Pons (tissue), 1 donor: ENCODE measurements at places on chromosomes 12 and 14.

DNA sequence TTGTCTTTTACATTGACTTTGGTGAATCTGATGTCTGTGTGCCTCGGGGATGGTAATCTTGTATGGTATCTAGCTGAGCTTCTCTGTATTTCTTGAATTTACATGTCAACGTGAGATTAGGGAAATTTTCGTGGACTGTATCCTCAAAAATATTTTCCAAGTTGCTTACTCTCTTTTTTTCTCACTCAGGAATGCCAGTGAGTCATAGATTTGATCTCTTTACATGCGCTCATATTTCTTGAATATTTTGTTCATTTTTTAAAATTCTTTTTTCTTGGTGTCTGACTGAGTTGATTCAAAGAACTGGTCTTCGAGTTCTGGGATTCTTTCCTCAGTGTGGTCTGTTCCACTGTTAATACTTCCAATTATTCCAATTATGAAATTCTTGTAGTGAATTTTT lies 207.7 kb downstream of the RAD51B start:
- DNase-seq, result no peak

DNA sequence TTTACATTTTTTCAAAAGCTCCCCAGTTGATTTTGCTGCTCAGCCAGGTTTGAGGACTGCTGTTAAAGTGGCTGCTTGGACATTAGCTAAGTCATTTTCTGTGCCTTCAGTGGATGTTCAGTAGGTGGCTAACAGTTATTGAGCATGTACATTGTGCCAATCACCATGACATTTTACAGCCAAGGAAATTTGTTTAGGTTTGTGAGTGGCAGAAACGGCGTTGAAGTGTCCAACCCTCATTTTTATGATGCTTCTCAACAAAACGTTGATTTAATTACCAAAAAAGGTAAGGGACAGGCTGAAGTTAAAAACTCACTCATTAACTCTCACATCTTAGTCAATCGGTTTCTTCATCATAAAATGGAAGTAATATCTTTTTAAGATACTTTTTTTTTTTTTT lies 37.0 kb upstream of the LRIG3 start:
- DNase-seq, result no peak

- DNase-seq, result no peak
Observed at GRCh38 chr14:88750945-88751344, 41.8 kb downstream of the EML5 start.

GRCh38 chr12:63964301-63964700 lies 119.8 kb downstream of the SRGAP1 start:
- no peak for DNase-seq

DNA sequence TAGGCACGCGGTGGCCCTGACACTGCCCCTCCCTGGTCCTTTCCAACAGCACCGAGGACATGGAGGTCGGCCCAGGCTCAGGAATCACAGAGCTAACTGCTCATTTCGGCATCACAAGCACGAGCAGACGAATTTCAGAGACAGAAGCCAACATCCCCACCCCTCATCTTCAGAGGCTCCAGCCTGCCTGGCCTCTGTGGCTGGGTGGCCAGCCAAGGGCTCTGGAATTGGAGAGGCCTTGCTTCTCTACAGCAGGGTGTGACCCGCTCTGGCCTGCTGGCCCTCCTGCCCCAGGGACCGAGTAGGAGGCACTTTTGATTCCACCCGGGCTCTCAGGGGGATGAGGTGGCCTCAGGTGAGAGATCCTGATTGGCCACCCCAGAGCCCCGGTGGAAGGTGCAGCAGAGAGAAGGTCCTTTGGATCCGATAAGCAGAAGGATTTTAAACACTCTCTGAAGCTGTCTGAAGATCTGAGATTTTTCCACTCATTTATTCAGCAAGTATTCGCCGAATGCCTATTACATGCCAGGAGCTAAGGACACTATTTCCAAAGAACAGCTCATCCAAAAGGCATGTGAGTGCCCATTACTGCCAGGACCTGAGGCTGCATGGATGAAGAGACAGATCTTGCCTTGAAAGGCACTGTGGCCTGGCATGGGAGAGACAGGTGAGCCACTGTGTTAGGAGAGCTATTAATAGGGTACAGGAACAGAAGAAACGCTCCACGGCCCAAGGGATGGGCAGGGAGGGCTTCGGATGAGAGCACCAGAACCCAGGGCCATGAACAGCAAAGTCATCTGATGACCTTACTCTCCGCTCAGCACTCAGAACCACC lies 10.2 kb downstream of the BAG5 start:
- no peak for DNase-seq

- DNase-seq, result no peak
Observed at GRCh38 chr14:86035882-86036281, 505.9 kb downstream of the FLRT2 start.

GRCh38 chr12:57874166-57875108 lies 27.9 kb upstream of the CTDSP2 start:
- DNase-seq, result peak; percentile 19

- DNase-seq, result no peak
Observed at GRCh38 chr12:116492703-116493324, 66.4 kb upstream of the MAP1LC3B2 start.

DNA sequence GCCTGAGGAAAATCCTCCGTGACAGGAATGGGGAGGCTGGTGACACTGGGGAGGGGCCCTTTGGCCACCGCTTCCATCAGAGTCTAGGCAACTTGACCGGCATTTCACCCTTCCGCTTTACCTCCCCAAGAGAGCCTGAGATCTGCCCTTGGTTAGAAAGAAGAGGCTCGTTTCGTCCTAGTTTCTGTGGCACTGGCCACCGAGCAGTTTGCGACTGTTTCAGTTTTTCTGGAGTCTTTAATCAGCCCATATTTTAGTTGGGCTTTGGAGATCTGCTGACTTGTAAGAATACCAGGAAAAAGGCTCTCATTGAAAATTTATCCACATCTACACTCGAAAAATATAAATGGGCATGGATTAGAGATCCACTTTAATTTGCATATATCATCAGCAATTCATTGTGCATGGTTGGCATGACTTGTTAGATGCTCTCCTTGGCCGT lies 414 bp upstream of the ANKS1B start:
- DNase-seq, result peak; percentile 8

DNA sequence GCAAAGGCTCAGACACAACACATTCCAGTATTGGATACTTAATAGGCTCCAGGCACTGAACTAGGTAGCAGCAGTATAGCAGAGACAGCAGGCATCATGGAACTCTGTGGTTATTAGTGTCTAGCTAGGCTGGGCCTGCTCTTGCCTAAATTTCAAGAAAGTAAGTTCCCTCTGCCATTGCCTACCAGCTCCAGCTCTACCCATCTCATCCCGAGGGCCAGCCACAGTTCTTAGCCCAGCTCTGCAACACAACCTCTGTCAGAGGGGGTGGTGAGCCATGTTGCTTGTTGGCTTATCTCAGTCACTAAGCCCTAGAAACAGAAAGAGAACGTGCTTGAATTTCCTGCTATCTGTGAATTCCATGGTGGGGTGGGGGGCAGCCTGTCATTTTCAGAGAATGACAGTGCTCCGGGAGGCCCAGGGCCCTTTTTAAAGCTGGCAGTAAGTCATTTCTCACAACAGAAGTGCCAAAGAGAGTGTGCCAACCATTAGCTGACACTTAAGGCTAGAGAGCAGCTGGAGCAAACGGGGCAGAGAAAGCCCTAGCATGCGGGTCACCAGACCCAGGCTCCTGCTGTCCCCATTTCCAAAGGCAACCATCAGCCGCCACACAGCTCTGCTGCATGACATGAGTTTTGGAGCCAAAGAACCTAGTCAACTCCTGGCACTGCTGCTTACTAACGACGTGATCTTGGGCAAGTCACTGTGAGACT lies 105.9 kb downstream of the PRMT8 start:
- DNase-seq, result no peak

GRCh38 chr14:51701951-51702350 lies 50.2 kb downstream of the FRMD6 start:
- DNase-seq, result no peak

DNA sequence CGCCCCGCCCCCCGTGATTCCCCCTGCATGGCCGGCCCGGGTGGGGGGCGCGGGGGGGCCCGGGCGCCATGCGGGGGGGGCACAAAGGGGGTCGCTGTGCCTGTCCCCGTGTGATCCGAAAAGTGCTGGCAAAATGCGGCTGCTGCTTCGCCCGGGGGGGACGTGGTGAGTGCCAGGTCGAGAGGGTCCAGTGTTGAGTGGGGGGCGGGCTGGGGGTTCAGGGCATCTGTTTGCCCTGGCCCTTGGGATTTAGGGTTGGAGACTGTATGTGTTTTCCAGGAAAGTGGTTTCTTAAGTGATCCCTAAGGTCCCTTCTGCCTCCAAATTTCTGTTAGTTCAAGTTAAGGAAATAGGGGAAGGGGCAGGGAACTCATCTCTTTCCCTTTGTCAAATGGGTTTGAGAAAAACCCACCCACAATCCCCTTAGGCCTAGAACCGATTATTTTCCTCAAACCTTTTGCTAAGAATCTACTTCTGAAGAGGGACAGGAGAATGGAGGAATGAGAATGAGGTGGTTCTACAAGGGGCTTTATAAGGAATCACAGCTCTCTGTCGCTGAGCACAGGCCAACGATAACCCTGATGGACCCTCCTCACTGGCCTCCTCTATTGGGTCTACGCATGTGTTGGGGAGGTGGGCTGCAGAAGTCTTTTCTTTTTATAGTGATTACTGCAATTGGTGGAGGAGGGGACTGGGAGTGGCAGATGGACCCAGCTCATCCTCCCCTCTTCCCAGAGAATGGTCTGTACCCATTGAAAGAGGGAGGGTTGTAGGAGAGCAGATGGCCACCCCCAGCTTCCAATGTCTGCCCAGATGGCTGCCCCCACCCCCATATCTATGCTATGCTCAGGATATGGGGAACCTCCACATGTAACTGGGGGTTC lies 834 bp downstream of the ARHGEF25 start:
- no peak for DNase-seq

GRCh38 chr12:2291182-2291832 lies 238.5 kb downstream of the CACNA1C start:
- DNase-seq, result no peak

GRCh38 chr12:60257063-60257462 lies 661.2 kb downstream of the SLC16A7 start:
- DNase-seq, result no peak

DNA sequence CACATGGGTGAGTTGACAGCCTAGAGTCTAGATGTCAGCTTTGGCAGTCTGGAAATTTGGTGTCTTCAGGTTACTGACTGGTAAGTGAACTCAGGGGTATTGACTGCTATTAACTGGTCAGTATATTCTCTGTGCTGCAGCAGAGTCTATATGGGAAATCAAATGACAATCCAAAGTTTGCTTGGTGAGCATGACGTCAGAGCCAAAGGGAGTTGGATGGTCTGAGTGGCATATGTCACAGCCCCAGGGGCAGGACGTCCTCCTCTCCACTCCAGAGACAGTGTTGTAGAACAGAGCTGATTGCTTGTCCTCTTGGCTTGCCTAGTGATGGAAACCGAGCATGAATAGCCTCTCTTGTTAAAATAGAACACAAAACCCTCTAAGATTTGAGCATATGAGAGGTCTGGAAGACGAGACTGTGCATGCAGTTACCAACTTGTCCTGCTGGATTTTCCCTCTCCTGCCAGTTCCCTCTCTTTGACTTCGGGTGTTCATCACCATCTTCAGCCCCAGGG lies 3.3 kb upstream of the TBC1D30 start:
- DNase-seq, result peak; percentile 72

GRCh38 chr14:21194597-21194996 lies 38.7 kb upstream of the OR5AU1 start:
- no peak for DNase-seq

DNA sequence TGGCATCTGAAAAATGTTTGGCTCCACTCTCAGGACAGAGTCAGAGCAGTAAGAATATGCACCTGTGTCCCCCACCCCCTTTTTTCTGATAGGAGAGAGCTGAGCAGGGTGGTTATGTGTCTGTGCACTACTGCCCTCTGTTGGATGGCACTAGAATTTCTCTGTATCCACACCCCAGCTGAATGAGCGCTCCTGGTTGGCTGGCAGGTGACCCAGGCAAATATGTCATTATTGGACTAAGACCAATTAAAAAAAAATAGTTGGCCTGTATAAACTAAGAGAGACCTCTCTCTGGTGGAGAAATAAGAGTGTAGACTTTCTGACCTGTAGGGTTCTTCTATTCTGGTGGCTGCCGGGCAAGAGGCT lies 107.0 kb downstream of the PTCSC3 start:
- peak; percentile 83 for DNase-seq

GRCh38 chr14:96821501-96821900 lies 24.3 kb downstream of the VRK1 start:
- DNase-seq, result no peak

DNA sequence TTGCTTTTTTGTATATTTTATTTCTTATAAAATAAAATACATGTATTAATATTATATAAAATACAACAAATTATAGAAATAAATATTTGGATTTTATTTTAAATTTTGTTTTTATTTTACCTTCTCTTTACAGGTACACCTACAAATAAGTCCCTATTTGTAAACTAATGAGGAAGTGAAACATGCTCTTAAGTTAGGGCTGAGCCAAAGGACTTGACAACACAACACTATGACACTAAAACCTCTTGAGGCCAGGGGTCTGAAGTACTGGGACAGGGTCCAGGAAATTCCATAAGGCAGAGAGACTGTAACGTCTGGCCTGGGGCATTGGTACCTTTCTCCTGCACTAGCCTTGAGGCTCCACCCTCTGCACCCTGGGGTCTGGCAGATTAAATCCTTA lies 293.2 kb downstream of the FOXN3 start:
- no peak for DNase-seq

GRCh38 chr12:26443309-26443708 lies 247.9 kb downstream of the SSPN start:
- no peak for DNase-seq
